ENCODE measurements at places on chromosomes 3 and 15.

- no peak for DNase-seq
Measured at GRCh38 chr3:178169421-178169820, 366.8 kb upstream of the KCNMB2 start.

DNA sequence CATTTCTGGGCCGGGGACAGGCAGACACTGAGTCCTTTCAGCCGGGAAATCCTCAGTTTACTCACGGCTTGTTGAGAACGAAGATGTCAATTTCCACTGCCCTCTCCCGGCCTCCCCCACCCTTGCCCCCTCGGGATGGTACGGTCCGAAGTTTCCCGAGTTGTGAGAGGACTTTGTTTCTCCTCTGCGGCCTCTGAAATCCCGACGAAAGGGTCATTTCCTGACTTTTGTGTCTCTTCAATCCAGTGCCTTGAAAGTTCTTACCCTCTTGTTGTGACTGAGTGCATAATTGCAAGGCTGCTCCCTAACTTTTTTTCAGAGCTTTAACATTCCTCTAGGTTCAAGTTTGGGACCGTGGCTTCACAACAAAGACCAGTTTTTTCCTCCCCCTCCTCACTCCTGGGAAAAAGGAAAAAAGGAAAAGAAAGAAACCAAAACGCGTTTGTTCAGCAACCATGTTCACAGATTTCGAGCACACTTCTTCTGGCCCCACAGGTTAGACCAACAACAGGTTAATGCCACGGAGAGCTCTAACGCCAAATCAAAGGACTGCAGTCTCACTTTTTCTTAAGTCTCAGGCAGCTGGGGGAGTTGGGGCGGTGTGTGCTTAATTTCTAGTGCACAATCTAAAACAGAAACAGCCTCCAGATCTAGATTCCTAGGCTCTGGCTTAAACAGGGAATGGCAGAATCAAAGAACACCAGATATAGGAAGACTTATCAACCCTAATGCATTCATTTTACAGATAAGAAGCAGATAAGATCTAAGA is 138.9 kb downstream of the TMCO5A start:
- DNase-seq, result peak; percentile 28

GRCh38 chr15:82804575-82804949 is 1.3 kb downstream of the FSD2 start:
- no peak for DNase-seq

DNA sequence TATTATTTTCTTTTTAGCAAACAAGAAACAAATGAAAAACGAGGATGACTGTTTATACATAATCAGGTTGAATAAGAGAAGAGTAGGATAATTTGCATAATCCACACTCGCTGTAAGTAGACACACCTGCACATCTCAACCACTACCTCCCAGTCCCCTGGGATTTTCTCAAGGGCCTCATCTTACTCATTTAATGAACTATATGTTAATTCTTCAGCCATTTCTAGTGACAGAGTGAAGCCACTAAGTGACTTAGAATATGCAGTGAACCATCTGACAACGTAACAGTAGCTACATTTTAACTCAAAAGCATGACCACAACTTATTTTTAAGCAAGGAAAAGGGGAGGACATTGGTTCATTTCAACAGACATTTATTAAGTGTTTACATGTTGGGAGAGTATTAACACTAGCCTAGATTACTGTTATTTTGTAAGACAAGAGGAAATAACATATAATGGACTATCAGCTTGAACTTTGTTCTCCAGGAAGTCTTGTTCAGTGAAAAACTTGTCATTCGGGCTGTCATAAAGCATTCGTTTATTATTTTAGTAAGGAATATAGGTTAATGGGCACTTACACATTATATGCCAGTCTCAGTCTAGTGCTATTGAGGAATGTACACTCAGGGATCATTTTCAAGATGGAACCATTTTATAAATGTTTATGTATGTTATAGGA is 173.0 kb upstream of the ROBO2 start:
- DNase-seq, result no peak

DNA sequence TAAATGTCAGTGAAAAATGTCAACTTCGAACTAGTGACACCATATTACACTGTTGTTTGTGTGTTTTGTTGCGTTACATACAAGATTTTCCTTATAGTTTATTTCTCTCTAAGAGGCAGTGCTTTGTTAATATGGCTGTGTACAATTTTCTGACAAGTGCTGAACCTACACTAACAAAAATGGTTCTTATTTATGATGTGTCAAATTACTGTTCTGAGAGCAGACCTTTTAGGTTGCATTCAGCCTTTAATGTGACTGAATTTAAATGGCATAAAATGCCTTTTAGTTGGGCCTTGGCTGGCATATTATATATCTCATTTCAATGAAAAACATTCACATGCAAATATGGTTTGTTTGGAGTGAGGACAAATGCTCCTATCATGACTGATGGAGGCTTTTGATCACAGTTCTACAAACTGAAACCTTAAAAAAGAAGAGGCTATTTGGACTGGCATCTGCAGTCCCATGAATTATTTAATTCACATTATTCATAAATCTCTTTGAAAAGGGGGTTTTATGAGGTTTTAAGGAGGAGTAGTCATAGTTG is 750.6 kb downstream of the CADM2 start:
- no peak for DNase-seq

GRCh38 chr15:90887037-90887481 is 2.8 kb downstream of the FES start:
- DNase-seq, result no peak

- DNase-seq, result no peak
Measured at GRCh38 chr3:130345487-130346079, at the start of gene COL6A5. TSS of gene COL6A5 (plus strand) at chr3:130345672. CDS start at chr3:130373639, 27,967 bp downstream.

GRCh38 chr3:155603302-155603701 is 141.6 kb downstream of the PLCH1 start:
- DNase-seq, result no peak

DNA sequence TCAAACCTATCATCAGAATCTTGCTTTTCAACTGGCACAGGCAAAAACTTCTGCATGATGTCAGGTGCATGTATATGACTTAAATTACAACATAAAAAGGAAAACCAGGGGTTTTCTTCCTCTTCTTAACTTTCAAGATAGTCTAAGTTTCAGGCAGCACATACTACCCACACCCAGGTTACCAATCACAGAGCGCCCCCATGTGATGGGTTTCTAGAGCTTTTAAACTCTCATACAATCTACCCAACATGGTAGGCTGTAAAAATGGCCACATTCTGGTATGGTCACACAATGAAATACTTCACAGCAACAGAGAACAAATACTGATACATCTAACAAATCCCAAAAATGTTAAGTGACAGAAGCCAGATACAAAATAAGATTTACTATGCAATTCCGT is 7.4 kb downstream of the MESD start:
- DNase-seq, result no peak

DNA sequence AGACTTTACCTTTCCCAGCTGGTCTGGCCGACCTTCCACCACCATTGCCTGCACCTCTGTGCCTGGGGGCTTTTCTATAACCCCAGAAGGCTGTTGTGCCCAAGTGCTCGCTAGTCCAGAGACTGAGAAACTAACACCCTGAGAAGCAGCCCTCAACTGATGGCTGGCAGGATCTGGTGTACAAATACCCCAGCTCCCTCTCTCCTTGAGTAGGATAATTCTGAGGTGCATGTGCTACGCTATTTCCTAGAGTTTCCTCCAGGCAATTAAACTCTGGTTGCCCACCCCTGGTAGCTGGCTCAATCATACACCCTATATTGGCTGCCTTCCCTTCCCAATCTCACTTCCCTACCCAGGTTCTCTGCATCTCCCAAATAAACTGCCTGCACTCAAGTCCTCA is 11.5 kb upstream of the SLC6A1 start:
- DNase-seq, result no peak

- DNase-seq, result no peak
Measured at GRCh38 chr15:85499371-85499887, 119.0 kb downstream of the AKAP13 start.

DNA sequence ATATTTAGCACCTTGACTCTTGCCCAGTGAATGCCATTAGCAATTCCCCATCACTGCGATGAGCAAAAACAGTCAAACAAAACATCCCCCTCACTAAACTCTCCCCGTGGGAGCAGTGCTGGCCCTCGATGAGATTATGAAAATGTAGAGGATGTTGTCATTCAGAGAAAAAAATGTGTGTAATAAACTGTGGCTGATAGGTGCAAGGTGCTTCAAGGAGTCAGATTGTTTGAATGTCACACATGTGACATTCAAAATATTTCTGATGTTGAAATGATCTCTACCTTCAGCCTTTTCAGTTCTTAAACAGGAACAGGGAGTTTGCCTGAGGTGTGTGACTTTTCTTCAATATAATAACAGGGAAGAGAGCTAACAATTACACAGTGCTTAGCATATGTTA is 281.8 kb upstream of the TRIM42 start:
- DNase-seq, result no peak

DNA sequence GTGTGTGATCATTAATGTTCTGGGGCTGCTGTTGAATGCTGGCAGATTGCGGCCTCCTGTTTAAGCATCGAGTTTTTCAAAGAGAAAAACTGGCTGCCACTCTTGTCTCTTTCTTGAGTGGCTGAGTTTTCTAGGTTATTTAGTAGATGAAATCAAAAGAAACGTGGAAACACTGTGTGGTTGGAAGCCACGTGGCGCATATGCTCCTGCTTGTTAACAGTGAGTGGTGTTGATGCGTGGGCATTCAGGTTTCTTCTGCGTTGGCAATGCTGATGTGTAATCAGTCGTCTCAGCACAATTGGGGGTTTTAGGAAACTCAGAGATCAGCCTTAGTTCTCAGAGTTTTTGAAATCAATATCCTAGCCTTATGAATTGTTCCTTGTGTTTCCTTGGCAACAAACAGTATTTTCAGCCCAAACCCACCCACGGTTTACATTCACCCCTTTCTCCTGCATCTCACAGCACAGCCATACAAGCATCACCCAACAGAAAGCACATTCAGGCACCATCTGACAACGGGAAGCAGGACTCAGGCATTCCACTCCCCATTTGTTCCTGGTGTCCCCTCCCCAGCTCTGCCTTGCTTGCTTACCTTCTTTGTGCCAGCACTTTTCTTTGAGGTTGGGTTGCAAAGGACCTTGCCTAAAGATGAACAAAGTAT is 74.7 kb downstream of the SEC22A start:
- no peak for DNase-seq

DNA sequence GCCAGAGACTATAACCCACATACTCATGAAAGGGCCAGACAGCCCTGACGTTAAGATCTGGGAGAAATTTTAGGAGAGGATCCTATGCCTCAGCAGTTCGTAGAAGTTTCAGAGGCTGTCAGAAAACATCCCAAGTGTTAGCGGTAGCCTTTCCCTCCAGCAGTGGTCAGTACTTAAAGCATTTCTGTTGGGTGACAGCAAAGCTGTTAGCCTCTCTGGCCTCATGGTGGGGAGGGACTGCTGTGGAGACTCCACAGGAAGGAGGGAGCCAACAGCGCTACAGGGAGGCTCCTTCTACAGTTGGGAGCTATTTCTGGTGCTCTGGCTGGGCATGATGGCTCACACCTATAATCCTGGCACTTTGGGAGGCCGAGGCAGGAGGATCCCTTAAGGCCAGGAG is 27.4 kb downstream of the IDH2 start:
- DNase-seq, result no peak

DNA sequence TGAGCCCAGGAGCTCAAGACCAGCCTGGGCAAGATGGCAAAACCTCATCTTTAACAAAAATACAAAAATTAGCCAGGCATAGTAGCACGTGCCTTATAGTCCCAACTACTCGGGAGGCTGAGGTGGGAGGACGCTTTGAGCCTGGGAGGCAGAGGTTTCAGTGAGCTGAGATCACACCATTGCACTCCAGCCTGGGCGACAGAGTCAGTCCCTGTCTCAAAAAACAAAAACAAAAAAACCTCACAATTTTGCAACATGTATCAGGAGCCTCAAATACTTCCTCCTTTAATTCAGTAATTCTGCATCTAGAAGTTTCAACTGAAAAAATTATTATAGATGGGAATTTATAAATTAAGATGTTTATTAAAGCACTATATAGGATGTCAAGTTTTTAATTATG is 1.1 kb downstream of the MRPL47 start:
- DNase-seq, result no peak

GRCh38 chr3:127375151-127375930 is 87.5 kb upstream of the PRR20G start:
- DNase-seq, result no peak

Data from HCT116 (cell line).